ENCODE measurements at places on chromosomes 3 and 15.

- no peak for DNase-seq
These were observed 59.0 kb downstream of the FAM174B start for GRCh38 chr15:92596623-92597022.

- no peak for DNase-seq
These were observed 730 bp downstream of the SPRED1 start for GRCh38 chr15:38253351-38253781.

- no peak for DNase-seq
These were observed 39.4 kb downstream of the MOBP start for GRCh38 chr3:39506863-39507262.

DNA sequence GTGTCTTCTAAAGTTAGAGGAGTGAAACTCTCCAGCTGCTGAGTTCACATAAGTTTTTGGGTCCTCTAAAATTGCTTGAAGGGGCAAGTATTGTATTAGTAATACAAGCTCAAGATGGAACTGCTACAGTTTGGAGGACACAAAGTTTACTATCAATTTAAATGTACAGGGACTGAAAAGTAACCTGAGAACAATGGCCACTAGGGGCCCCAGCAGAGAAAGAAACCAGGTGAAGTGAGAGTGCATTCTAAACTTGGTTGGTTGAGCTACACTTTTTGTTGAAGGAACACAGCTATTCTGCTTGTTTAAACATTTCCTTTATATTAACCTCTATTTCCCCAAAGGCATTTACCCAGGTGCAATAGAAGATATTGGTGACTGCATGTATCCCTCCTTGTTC is 755.5 kb downstream of the GBE1 start:
- DNase-seq: no peak

GRCh38 chr3:31086698-31087097 is 192.2 kb upstream of the GADL1 start:
- no peak for DNase-seq

GRCh38 chr15:48516121-48516520 is 129.4 kb downstream of the FBN1 start:
- DNase-seq: no peak

DNA sequence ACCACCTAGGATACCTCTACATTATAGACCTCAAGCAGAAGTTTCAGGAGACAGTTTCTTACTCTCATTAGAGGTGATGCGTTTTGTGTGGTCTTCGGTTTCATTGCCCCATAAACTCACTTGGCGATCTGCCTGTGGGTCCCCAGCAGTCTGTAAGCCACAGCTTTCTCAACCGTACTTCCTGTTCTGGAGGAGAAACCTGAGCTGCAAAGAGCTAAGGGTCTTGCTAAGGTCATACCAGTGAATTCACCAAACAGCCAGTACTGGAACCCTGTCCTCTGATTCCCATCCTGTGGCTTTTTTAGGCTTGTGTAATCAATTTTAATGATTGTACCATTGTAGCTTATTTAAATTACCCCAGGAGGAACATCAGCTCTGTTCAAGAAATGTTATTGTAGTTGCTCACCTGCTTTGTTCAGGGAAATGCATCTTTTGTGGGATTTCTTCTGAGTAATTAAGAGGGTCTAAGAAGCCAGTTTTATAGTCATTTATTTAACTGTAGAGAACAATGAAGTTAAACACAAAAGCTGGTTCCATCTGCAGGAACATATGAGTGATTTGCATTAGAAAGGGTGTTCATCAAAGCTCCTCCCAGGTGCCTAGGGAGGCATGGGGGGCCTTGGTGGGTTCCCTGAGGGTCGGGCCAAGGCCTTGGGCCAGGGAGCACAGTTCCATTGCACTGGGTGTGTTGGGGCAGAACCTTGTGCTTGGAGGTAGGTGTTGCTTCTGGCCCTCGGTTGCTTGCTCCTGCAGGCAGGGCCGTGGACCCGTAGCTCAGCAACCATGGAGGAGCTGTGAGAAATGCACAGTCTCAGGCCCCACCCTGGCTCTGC is 69.6 kb downstream of the APBA2 start:
- DNase-seq: no peak

DNA sequence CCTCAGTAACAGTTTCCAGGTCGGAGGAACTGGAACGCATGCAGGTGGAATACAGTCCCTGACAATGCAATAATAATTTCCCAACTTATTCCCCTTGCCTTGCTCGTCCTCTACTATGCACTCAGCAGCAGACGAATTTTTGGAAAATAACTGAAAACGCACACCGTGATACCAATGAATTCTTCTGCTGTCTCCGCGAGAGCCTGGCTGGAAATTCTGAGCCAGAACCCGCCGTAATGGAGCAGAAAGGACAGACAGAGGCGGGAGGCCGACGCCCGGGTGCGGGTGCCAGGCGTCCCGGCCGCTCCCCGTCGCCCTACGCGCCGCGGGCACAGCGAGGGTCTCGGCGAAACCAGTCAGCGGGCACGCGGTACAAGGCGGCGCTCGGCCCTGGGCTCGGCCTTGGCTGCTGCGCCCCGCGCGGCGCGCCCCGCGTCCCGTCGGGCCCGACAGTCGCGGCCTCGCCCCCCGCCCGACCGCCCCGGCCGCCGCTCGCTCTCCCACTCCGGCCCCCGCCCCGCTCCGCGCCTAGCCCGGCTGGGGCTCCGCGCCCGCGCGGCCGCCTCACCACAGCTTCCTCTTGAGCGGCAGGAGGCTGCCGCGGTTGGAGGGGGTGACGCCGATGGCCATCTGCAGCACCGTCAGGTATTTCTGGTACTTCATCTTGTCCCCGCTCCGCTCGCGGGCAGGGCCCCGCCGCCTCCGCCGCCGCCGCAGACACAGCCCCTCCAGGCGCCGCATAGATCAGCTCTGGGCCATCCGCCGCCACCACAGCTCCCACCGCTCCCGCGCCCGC is 114.5 kb upstream of the GOLGA8J start:
- DNase-seq: no peak

- DNase-seq: no peak
These were observed 65.5 kb upstream of the DCBLD2 start for GRCh38 chr3:98966862-98967546.

GRCh38 chr3:133300102-133300501 is 99.8 kb upstream of the BFSP2 start:
- DNase-seq: no peak

DNA sequence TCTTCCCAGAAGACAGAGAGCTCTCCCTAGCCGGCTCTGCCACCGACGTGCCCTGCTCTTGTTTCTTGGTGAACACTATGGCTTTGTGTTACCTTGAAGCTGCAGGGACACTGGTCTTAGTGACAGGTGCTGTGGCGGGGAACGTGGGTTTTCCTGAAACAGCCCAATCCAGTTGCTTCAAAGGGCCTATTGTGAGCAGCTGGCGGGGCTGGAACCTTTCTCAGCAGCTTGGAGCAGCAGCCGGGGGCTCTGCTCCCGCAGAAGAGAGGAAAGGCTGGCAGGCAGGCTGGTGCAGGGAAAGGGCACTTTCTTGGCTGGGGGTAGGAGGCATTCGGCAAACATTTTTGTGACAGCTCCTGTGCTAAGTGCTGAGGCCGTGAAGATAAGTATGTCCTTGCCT is 12.8 kb downstream of the MYZAP start:
- DNase-seq: no peak

DNA sequence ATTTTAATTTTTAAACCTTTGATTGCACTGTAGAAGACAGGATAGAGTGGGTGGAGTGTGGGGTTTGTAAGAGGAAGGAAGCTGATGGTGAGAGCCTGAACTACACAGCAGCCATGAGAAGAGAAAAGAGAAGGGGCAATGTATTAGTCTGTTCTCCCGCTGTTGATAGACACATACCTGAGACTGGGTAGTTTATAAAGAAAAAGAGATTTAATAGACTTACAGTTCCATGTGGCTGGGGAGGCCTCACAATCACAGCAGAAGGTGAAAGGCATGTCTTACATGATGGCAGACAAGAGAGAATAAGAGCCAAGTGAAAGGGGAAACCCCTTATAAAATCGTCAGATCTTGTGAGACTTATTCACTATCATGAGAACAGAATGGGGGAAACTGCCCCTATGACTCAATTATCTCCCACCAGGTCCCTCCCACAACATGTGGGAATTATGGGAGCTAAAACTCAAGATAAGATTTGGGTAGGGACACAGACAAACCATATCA is 37.3 kb downstream of the STARD5 start:
- no peak for DNase-seq

DNA sequence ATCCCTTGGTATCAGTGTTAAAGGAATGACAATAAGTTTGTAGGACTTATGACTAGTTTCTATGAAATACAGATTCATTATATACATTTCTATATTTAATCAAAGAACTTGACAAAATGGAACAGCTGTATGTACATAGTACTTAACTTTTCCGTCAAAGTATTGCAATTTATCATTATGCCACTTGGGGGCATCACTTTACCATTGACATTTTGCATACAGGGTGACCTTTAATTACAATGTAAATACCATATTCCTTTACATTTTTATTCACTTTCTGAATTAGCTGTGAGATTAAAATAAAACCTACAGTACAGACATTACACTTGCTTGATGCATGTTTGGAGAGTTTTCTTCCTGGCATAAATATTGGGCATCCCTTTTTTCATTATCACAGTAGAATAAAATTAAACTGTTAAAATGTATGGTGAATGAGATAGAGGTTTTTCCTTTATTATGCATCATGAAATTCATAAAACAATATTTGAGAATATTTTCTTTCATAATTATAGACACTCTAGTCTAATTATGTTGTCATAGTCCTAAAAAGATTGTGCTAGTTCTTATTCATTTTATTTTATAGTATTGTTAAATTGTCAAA is 6.9 kb downstream of the NEK11 start:
- no peak for DNase-seq

- DNase-seq: no peak
These were observed 53.0 kb downstream of the KLHL6 start for GRCh38 chr3:183502237-183503181.

DNA sequence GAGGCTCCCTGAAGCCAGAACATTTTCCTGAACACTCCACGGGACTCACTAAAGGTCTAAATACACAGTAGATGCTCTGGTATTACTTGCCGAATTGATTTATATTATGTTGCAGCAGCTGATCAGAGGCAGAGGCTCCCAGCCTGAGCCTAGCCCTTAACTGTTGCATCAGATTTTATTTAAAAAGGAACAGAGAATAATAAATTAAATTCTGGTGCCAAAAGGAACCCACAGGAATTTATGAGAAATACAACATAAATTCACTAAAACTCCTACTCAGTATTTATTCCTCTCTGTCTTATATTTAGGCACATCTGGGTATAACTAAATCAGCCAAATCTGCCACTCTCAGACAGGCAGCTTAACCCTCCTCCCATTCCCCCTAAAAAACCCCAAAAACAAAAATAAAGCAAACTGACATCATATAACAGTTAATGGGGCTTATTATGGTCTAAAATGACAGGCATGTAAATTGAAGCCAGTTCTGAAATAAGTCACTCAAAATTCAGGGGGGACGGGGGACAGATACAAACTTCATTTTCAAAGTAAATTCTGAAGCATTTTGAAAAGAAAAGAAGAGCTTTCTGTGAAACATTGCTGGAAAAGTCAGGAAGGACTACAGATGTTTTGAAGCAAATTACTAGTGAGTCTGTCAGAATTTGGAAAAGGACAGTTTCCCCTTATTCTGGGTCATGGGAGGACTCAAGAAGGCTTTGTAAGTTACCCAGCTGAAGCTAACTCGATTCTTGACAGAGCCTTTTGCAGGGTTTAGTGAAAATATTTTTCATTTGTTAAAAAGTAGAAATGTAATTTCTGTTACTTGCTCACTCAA is 53.8 kb upstream of the CORO2B start:
- no peak for DNase-seq

DNA sequence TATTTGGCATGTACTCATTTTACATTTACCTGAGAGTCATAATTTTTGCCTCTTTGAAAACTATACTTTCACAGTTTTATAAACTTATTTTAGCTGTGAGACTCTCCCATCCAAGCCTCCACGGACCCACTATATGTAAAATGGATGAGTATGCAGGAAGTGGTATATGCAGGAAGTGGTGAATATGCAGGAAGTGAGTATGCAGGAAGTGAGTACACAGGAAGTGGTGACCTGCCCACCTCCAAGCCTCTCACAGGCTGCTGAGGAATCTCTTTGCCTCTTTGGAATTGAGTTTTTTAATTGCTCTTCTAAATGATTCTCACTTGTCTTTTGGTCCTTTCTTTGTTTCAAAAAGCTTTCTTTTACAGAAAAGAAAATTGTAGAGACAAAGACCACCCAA is 85.2 kb downstream of the KBTBD8 start:
- no peak for DNase-seq

- no peak for DNase-seq
These were observed 24.5 kb downstream of the RSRC1 start for GRCh38 chr3:158134363-158134762.

- no peak for DNase-seq
These were observed 14.5 kb downstream of the LMCD1 start for GRCh38 chr3:8516047-8516661.

DNA sequence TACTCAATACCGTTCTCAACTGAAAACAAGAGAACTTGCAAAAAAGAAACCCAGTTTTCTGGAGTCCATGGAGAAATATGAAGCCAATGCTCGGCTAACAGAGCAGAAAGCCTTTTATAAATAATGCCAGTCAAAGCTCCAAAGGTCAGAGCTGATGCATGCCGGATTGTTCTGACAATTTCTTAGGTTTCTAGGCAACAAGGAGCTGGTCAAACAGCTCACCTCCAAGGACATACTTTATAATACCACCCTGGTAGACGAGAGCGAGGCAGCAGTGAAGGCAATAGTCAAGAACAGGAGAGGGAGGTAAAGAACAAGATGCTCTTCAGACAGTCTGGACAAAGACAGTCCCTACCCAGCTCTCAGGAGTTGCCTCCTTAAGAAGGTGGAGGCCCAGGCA is 111.1 kb downstream of the UBE3A start:
- DNase-seq: no peak

- DNase-seq: no peak
These were observed 83.8 kb downstream of the PLOD2 start for GRCh38 chr3:146077181-146077580.

- no peak for DNase-seq
These were observed 252.6 kb downstream of the UBE2E2 start for GRCh38 chr3:23455775-23456174.

DNA sequence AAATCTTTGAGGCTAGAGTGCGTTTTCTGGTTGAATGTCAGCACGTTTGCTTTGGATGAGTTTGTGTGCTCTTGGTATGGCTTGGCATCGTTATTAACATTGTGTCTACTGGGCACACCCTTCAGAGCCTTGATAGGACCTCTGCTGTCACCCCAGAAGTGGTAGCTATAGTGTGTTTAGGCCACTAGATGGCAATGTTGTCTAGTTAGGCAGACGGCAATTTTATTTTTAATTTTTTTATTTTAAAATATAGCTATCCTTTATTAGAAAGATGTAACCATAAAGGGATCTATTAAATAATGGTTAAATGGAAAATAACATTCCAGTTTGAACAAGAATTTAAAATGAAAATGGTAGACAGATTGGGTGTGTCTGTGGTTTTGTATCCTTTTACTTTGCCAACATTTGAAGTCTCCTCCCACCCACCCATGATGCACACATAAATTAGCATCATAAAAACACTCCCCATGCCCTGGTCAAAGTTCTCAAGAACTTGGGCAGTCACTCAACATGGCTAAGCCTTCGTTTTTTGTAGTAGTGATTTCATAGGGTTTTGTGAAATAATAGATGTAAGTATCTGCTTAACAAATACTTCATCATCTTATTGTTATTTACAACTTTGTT is 200.7 kb downstream of the KCNH8 start:
- DNase-seq: no peak

Measured in stimulated activated CD4-positive, alpha-beta T cell treated with anti-CD3 and anti-CD28 coated beads, Interleukin-1b, Interleukin-23, amount 100 ng/mL, for 24 hours (primary cell).